ENCODE measurements at places on chromosomes 6 and 20.

DNA sequence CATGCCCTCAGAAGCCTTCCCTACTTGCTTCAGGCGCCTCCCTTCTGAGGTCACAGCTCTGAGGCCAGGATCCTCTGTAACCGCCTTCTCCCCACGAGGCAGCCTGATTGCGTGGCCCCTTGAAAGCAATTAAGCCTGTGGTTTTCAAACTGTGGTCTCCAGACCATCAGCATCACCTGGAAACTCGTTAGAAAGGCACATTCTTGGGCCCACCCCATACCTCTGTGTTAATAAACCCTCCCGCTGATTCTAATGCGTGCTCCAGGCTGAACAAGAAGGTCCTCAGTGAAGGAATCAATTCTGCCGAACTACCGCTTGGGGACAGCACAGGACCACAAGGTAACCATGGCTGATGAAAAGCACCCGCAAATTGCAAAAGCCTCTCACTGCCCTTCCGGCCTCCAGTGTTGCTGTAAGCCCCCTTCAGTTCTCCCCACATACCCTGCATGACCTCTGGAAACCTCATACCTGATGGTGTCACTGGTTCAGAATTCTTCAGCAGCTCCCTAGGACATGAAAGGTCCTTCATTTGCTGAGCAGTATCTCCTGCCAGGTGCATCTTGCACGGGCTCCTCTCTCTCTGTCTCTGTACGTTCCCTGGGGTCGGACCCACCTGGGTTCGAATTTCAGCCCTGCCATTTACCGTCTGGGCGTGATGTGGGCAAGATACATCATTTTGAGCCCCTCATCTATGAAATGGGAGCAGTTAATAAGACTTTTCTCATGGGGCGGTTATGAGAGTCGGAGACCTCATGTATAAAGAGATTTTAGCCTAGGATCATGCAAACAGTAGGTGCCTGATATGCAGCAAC, 93.3 kb upstream of the RNF24 start:
- DNase-seq, result peak; percentile 24

DNA sequence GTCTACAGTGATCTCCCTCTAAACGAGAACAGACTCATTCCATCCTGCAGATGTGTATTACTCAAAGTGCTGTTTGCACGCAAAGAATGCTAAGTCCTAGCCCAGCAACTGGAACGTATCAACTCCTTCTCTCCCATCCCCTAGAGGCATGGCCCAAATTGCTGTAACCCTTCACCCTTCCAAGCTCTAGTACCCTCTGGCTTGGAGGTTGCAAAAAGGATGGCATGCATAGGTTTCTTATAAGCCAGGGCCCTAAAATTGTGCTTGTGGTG, 71.5 kb upstream of the TGM3 start:
- DNase-seq, result no peak

DNA sequence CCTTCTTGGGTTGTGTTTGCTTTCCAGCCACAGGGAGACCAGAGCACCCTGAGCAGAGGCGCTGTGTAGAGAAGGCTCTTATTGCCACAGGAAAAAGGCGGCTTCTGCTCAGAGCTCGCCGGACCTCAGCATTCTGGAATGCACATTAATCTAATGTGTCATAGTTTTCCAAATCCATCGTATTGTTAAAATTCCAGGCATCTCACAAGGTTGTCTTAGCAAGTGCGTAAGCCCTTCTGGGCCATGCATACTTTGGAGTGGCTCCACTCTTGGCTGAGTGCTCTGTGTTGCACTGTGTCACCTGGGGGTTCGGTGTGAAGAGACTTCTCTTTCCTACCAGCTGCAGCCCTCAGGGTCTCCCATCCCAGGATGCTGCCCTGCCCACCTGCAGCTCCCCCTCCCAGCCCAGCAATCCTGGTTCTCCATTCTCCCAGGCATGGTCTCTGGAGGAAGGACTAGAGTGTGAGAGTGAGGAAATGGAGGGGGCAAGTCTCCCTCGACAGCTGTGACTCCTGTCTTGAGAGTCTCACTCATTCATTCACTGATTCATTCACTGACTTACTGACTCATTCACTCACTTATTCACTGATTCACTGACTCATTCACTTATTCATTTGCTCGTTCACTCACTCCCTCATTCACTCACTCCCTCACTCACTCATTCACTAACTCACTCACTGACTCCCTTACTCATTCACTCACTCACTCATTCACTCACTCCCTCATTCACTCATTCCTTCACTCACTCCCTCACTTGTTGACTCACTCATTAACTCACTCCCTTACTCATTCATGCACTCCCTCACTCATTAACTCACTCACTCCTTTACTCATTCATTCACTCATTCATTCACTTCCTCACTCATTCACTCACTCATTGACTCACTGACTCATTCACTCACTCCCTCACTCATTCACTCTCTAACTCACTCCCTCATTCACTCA, 83.7 kb upstream of the MPC1 start:
- DNase-seq, result no peak

- no peak for DNase-seq
These were observed 12.7 kb downstream of the GGT7 start for GRCh38 chr20:34859826-34860545.

- DNase-seq, result no peak
These were observed 2.8 kb downstream of the DBNDD2 start for GRCh38 chr20:45410887-45411286.
